CD8-positive, alpha-beta memory T cell (primary cell): ENCODE measurements at places on chromosomes 12 and 14.

DNA sequence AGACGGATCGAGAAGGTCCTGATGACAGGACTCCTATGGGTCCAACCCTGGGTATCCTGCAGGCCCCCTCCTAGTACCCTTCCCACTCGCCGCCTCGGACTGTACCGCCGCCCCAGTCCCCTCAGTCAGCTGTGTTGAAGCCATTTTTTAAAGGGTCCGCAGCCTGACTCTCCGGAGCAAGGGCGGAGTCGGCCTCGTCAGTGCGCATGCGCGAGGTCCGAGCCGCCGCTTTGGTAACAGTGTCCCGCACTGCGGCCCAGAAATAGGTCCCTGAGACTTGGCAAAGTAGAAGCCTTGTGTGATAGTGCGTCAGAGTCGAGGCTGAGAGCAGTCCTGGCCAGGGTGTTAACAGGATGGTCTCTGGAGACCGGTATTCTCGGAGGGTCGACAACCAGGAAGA is 769.0 kb upstream of the ALG10B start:
- no peak for DNase-seq
- H3K36me3 ChIP-seq, result no peaks in the 10 kb centered on the region
- H3K4me1 ChIP-seq, result no peaks in the 10 kb centered on the region

DNA sequence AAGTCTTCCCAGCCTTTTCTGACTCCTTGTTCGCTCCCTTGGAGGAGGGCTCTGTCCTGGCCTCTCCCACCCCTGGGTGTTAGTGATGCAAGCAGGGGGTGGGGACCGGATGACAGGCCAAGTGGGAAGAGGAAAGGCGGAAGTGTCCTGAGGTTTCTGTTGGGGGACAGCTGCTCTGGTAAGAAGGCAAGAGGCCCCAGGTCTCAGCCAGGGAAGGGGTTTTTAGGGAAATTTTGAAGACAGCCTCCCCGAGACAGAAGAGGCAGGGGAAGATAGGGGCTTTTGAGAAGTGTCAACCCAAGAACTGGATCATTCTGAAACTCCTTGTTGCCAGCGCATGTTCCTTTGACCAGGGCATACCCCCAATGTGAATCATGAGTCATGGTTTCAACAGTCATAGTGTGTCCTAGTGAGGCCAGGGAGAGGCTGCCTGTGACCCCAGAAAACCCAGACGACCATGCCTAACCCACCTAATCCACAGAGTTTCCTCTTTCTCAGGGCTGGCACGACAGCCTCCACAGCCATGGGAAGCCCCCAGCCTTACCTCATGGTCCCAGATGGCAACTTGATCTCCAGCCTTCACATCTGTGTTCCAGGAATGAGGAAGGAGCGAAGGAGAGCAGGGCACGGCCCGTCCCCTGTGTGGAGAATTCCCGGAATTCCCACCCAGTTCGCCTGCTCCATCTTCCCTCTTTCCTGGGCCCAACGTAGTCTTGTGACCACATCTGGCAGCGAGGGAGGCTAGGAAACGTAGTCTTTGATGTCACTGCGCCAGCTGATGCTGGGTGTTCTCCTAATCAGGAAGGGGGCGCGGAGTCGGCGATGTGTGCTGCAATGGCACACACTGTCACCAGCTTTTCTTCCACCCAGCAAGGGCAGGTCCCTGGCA is 4.9 kb upstream of the GPR132 start:
- H3K27ac ChIP-seq, result no peak overlapping the region

- no peaks in the 10 kb centered on the region for H3K4me1 ChIP-seq
- no peaks in the 10 kb centered on the region for H3K36me3 ChIP-seq
These were observed 286.9 kb downstream of the TMTC2 start for GRCh38 chr12:82973592-82973991.

DNA sequence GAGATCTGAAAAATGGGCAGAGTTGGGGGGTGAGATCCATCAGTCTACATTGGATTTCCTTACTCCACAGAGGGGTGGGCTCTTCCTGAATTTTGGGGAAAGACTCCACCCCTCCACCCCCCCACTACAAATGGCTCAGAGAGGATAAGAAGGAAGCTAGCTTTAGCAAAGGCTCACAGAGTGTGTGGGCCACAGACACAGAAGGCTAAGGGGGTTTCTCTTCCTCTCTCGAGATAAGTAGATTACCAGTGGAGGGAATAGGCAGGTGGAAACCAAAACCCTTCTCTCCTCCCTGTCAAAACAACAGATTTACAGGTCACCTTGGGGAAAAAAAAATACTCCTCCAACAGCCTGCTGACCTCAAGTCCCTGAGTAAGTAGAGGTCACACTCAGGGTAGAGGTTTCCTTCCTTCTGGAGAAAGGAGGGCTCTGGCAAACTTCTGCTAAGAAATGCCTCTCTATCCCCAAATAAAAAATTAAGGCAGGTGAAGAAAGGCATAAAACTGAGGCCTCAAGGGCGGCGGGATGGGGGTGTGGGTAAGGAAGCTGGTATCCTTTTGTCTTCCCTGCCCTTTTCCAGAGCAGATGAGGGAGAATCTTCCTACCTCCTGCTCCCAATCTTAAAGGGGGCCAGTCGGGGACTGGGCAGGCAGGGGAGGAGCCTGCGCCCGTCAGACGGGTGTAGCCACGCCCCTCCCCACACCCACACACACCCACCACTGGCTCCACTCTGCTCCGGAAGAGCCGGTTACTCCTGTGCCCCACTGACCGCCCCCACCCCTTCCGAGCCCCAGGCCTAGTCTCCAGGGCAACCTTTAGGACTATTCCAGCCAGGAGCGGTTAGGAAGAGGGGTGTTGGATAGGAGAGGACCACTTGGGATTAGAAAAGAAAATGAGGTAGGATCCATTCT is 1.9 kb upstream of the BAZ2A start:
- H3K36me3 ChIP-seq, result no peaks in the 10 kb centered on the region
- peaks cover 72% of the 10 kb centered on the region for H3K4me1 ChIP-seq
- H3K27me3 ChIP-seq, result no peaks in the 10 kb centered on the region
- peak overlapping the region; percentile 17 for H3K27ac ChIP-seq
- peak; percentile 39 for DNase-seq

DNA sequence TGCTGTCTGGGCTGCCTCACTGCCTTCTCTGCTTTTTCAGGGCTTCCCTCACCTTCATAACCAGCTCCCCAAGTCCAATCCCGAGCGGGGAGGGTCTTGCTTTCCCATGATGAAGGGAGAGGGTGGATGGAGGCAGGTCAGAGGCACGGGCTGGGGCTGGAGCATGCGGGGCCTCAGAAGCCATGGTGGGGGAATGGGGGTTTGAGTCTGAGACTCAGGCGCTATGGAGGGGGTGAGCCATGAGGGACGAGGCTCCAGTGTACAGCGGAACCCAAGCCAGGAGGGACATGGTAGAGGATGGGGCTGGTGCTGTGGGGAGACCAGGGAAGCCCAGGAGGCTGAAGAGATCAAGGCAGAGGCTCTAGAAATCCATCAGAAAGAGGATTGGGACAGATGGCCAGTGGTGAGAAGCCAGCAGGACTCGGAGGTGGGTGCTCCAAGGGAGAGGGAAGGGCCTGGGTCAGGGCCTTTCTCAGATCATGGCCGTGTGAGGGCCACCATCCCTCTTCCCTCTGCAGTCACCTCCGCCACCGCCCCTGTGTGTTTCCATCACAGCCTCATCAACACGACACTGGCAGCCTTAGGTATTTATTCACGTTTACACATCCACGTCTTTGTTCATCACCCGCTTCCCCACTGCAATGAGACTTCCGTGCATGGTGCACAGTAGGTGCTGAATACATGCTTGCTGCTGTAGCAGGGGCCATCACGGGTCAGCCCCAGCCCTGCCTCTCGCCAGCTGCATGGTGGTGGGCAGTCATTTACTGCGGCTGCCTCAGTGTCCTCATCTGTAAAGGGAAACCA is 144.7 kb downstream of the ADGRD1 start:
- no peaks in the 10 kb centered on the region for H3K4me1 ChIP-seq
- no peaks in the 10 kb centered on the region for H3K36me3 ChIP-seq
- no peak overlapping the region for H3K27ac ChIP-seq
- no peak for DNase-seq
- H3K27me3 ChIP-seq, result no peaks in the 10 kb centered on the region

GRCh38 chr12:53495903-53496751 is 3.1 kb downstream of the MAP3K12 start:
- no peaks in the 10 kb centered on the region for H3K36me3 ChIP-seq
- H3K27ac ChIP-seq, result no peak overlapping the region
- no peak for DNase-seq
- no peak overlapping the region for H3K4me3 ChIP-seq
- peaks cover 35% of the 10 kb centered on the region for H3K4me1 ChIP-seq

DNA sequence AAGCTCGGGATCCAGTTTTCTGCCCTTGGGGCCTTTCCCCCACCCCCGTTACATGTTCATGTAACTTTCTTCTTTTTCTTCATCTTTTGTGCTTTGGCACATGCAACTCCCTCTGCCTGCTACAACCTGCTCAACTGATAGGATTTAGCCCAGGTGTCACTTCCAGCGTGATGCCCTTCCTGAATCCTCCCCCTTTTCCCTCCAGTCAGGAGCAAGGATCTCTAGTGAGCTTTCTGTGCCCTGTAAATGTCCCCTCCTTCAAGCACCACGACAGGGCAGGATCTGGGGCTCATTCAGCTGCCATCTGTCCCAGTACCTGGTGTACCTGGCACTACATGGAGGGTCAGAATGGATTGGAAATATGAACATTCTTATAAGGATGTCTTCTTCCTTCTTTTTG is 15.3 kb downstream of the PELI2 start:
- H3K4me1 ChIP-seq, result no peaks in the 10 kb centered on the region
- H3K27me3 ChIP-seq, result peaks cover 5% of the 10 kb centered on the region
- H3K27ac ChIP-seq, result no peak overlapping the region
- no peak overlapping the region for H3K4me3 ChIP-seq
- DNase-seq, result no peak

DNA sequence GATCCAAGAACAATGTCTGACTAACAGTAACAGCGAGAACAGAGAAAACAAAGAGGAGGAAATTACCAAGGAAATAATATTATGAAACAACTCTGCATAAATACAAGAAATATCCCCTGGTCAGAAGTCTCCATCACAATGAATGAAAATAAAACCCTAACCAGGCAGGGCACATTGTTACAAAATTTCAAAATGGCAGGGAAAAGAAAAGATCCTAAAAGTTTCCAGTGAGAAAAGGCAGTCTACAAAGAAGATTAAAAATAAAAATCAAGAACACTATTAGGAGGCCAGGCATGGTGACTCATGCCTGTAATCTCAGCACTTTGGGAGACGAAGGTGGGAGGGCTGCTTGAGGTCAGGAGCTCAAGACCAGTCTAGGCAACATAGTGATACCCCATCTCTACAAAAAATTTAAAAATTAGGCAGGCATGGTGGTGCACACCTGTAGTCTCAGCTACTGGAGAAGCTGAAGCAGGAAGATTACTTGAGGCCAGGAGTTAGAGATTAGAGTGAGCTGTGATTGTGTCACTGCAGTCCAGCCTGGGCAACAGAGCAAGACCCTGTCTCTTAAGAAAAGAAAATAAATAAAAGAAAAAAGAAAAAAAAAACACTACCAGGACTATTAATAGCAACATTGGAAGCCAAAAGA is 47.8 kb downstream of the FERMT2 start:
- H3K4me1 ChIP-seq, result no peaks in the 10 kb centered on the region
- no peaks in the 10 kb centered on the region for H3K27me3 ChIP-seq
- no peak overlapping the region for H3K27ac ChIP-seq

DNA sequence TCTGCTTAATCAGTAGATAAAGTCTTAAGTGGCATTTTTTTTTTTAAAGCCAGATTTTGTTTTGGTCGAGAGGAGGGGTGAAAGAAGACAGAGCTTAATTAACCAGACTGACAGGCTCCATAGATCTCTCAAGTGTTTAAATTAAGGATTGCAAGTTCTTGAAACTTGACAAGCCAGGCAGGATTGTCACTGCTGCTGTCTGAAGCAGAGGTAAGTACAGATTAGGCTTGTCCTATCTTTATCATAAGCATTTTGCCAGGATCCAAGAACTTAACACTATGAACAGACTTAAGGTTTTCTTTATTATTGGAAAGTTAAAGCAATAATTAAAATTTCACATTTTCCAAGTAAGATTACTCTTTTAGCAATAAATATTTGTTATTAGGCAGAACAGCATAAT is 179.6 kb upstream of the LMO3 start:
- H3K27me3 ChIP-seq, result no peaks in the 10 kb centered on the region
- no peak overlapping the region for H3K4me3 ChIP-seq
- H3K4me1 ChIP-seq, result no peaks in the 10 kb centered on the region
- DNase-seq, result no peak
- H3K36me3 ChIP-seq, result no peaks in the 10 kb centered on the region
- no peak overlapping the region for H3K27ac ChIP-seq

GRCh38 chr14:25080682-25081081 is 30.7 kb upstream of the STXBP6 start:
- no peaks in the 10 kb centered on the region for H3K4me1 ChIP-seq
- H3K36me3 ChIP-seq, result no peaks in the 10 kb centered on the region
- DNase-seq, result no peak
- no peak overlapping the region for H3K4me3 ChIP-seq
- H3K27ac ChIP-seq, result no peak overlapping the region

GRCh38 chr14:60594062-60594461 is 55.2 kb downstream of the SIX1 start:
- H3K4me1 ChIP-seq, result no peaks in the 10 kb centered on the region
- H3K27me3 ChIP-seq, result no peaks in the 10 kb centered on the region
- H3K36me3 ChIP-seq, result no peaks in the 10 kb centered on the region
- DNase-seq, result no peak

GRCh38 chr12:104727726-104728465 is 230.2 kb downstream of the SLC41A2 start:
- H3K4me3 ChIP-seq, result no peak overlapping the region
- peaks cover 6% of the 10 kb centered on the region for H3K36me3 ChIP-seq
- H3K4me1 ChIP-seq, result peaks cover 26% of the 10 kb centered on the region

DNA sequence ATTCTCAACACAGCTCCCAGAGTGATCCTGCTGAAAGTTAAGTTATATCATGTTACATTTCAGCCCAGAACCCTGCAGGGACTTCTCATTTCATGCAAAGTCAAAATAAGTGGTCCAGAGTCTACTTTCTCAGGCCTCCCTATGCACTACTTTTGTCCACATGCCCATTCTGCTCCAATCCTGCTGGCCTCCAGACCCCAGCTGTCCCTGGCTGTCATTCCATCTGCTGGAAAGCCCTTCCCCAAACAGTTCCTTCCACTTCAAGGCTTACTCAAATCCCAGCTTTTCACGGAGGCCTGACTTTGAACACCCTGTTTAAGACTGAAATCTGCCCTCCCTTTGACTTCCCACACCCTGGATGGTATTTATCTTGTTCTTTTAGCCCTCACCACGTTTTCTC is 109.8 kb upstream of the DNM1L start:
- no peak overlapping the region for H3K4me3 ChIP-seq
- no peaks in the 10 kb centered on the region for H3K27me3 ChIP-seq
- H3K36me3 ChIP-seq, result no peaks in the 10 kb centered on the region
- no peak for DNase-seq

DNA sequence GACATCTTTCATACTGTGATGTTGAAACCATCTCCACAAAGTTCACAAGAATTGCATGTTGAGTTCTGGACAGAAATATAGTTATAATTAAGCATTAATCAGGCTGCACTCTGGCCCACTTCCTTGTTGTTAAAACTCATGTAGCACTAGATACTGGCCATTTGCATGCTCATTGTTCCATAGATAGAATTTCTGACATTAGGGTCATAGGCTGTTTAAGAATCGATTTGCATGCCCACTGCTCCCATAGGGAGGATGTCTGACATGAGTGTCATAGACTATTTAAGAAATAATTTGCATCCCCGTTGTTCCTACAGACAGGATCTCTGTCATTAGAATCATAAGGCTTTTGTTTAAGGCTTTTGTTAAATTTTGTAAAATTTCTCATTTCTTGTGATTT is 50.2 kb downstream of the MYF5 start:
- H3K27me3 ChIP-seq, result no peaks in the 10 kb centered on the region
- no peak for DNase-seq
- H3K27ac ChIP-seq, result no peak overlapping the region
- H3K36me3 ChIP-seq, result no peaks in the 10 kb centered on the region
- no peaks in the 10 kb centered on the region for H3K4me1 ChIP-seq
